Stimulated activated CD8-positive, alpha-beta memory T cell treated with anti-CD3 and anti-CD28 coated beads, Interleukin-12 subunit alpha, Interleukin-12 subunit beta, amount 100 ng/mL, for 4 hours (primary cell): ENCODE measurements at places on chromosomes 4 and X.

DNA sequence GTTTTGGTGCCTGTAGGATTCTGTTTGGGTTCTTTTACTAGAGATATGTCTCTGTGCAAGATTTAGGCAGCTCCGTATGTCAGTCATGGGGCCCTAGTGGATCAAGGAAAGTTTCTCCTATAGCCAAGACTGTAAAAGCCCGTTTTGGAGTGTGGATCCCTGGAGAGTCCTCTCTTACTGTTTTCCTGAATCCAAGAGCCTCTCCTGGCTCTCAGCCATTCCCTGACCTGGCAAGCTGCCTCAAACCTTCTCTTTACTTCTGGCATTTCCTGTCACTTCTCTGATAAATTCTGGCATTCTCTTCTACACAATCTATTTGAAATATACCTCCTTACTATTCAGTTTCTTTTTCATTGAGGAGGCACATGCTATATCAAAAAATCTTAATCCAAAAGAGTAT, 41.4 kb downstream of the DCAF12L2 start:
- DNase-seq: no peak

- DNase-seq: no peak
These were observed 16.8 kb upstream of the CLTRN start for GRCh38 chrX:15681433-15681832.

DNA sequence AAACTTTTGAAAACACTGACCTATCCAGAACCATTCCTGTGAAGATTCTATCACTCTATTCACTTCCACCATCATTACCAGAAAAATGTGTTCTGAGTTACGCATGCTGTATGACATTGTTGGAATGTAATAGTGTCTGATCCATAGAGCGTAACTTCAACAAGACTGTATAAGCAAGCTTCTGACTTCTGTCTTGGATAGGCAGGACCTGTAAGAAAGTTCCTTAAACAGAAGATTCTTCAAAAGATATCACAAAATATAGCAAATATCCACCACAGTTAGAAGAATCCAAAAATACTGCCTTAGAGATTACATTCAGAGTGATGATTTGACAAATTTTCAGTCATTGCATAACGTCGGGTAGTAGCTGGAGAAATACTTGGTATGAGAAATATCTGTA, 14.0 kb upstream of the SPOCK3 start:
- no peak for DNase-seq

DNA sequence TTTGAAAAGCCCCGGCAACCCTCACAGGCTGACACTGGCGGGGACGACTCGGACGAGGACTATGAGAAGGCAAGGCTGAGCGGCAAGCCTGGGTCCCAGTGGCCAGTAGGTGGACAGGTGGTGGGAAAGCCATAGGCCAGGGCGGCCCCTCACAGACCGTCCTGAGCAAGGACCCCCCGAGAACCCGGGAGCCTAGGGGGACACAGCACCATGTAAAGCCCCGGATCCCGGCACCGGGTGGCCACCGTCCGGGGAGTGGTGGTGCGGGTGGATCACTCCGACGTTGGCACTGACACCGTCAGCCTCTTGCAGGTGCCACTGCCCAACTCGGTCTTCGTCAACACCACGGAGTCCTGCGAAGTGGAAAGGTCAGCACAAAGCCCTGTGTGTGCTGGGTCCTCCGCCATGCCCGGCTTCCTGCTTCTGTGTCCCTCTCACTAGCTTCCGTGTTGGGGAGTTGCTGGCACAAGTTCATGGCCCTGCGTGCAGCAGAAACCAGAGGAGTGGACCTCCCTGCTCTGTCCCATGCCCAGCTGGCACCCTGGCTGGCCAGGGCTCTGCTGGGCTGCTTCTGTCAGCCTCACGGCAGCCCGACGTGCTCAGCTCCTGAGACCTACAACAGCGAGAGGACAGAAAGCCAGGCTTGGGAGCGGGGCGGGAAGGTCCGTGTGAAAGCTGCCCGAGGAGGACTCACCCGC, 11.9 kb upstream of the ADD1 start:
- no peak for DNase-seq

DNA sequence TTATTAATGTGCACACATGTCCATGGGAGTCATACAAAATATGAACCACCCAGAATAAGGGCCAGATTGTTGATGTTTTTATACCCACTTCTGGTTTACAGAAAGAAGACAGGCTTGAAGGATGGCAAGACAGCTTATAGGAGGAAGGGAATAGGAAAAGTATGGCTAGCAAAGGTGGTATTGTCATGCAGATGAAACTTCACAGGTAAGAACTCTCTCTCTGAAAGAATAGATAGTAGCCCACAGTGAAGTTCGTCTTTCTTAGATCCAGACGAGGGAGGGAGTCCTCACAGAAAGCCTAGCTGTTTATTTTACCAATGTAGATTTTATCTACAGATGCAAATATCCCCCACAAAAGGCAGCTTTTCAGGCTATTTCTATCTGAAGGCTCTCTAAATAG, 43.7 kb upstream of the SPIN4 start:
- DNase-seq: no peak
